Stimulated activated CD8-positive, alpha-beta memory T cell treated with anti-CD3 and anti-CD28 coated beads, Interleukin-7, amount 100 ng/mL, for 24 hours (primary cell): ENCODE measurements at places on chromosomes 16 and 17.

DNA sequence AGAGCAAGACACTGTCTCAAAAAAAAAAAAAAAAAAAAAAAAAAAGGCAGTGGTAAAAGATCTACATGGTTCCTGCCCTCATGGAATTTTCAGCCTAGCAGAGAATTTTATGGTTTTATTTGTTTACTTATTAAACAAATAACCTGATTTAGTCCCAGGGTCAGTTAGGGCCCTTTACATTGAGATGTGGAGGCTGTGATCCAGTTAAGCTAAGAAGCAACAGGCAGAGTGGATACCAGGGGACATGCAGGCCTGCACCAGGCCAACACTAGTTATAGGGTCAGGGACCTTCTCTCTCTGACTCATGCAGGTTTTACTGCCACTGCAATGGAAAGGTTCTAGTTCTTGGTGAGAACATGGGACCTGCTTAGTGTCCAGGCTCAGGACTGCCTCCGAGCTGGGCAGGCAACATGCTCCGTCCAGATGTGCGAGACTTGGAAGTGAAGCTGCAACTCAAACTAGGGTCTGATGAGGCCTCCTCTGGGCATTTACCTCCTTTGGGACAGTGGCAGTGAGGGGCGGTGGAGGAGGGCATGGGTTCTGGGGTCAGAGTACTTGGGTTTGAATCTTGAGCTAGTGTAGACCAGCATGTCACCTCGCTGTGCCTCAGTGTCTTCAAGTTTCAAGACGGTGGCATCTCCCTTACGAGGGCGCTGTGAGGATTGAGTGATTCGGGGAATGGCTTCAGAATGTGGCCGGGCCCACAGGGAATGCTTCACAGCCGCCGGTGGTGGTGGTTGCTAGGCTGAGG is 301.8 kb downstream of the CPPED1 start:
- DNase-seq: no peak

DNA sequence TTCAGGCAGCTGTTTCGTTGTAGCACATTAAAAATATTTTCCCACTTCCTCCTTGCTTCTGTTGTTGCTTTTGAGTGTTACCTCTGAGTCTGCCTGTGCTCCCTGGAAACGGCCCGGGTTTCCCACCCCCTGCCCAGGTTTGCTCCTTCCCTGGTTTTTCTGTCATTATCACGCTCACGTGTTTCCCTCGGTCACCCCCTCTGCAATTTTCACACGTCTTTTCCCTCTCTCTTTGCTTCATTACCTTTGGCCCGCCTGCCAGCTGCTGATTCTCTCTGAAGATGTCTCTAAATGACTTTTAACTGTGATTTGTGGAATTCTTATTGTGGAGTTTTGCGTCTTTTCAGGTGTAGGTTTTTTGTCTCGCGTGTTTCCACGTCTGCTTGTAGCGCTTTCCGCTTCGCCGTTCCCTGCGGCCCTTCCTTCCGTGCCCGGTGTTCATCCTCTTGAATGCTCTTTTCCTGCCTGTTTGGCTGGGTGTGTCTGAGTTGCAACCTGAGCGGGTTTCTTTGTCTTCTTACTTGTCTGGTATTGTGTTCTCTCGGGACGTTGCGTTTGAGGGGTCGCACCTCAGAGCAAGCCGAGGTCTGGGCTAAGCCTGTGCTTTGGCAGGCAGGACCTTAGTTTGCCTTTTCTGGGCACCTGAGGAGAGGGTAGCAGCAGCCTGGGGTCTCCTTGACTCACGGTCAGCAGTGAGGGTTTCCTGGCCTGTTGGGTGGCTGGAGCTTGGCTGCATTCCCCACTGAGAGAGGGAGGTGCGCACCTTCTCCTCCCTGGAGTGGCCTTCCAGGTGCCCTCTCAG is 96.3 kb upstream of the ZNF750 start:
- no peak for DNase-seq

DNA sequence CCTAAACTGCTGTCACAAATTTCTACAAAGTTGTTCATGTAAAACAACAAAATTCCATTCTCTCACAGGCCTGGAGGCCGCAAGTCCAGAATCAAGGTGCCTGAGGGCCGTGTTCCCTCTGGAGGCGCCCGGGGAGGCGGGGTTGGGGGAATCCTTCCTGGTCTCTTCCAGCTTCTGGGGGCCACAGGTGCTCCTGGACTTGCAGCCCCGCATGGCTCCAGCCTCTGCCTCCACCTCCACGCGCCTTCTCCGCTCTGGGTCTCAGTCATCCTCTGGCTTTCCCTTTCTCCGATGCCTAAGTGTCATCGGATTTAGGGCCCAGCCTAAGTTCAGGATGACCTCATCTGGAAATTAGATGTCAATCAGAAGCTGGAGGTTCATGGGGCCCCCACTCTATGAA is 28.6 kb upstream of the BAHCC1 start:
- no peak for DNase-seq

GRCh38 chr16:79089735-79090284 is 510.7 kb downstream of the MAF start:
- peak; percentile 38 for DNase-seq

GRCh38 chr17:82436601-82437324 is 13.8 kb downstream of the CYBC1 start:
- DNase-seq: no peak

DNA sequence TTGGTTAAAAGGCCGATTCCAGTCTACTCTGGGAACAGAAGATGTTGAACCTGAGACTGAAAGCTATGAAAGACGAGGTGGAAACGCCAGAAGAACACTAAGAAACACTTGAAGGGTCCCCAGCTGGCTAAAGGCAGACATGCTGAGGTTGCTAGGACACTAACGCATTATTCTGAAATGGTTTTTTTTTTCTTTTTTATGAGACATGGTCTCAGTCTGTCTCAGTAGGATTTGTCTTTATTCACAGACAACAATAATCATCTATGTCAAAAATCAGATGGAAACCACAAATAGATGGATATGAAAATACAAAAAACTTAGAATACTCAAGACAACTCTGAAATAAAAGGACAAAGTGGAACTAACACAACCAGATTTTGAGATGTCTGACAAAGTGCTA is 35.0 kb upstream of the RASD1 start:
- no peak for DNase-seq

DNA sequence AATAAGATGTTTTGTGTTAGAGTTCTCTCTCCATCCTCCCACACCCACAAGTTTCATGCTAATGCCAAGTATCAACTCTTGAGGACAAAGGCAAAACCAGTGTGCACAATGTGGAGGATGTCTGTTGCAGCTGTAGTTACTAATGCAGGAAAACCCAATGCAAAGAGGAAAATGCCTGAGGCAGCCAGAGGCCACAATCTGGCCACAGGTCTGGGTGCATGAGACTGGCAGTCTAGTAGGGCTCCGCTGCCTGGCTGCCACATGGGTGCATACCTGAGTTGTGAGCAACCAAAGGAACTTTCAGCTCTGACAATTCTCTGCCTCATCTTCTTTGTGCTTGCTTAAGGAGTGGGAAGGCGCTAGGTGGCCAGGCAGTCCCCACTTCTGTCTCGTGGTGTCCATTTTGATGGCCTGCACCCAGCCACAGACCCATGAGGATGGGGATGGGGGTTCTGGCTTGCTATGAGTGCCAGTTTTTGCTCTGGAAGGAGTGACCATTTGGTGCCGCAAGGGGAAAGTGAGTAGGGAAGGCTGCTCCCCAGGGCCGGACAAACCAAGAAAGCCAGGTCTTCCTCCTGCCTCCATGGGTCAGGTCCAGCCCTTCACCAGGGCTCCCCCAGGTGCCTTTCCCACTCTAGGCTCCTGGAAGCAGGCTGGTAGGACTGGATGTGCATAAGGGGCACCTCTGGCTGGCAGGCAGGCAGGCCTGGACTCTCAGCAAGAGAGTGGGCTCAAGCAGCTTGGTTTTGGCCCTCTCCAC is 4.2 kb upstream of the GFOD2 start:
- no peak for DNase-seq
